GM23338 (cell line): ENCODE measurements at places on chromosomes 7 and 10.

DNA sequence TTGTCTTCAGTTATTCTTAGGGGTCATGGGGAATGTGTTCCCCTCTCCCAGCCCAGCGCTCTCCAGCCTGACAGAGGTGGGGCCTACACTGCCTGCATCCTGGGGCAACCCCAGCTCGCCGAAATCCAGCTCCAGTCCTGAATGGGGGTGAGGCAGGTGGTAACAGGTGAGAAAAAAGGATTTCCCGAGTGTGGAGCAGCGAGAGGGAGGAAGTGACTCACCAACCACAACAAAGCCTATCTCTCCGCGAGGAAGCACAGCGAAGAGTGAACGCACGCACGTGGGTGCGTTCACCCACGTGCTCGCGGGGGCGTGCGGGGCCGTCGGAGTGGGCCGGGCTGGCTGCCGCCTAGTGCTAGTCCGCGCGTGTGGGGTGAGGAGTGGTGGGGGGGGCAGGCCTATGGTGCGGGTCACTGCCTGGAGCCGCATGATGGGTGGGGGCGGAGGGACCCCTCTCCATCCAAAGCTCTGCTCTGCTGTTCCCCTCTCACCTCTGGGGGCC is 855 bp upstream of the PALD1 start:
- DNase-seq = peak; percentile 66

GRCh38 chr10:108003061-108003460 is 838.6 kb upstream of the SORCS1 start:
- DNase-seq = no peak

- DNase-seq = no peak
These were observed 40.5 kb downstream of the AMZ1 start for GRCh38 chr7:2728316-2729030.

GRCh38 chr7:105990727-105991453 is 27.8 kb downstream of the CDHR3 start:
- peak; percentile 85 for DNase-seq

DNA sequence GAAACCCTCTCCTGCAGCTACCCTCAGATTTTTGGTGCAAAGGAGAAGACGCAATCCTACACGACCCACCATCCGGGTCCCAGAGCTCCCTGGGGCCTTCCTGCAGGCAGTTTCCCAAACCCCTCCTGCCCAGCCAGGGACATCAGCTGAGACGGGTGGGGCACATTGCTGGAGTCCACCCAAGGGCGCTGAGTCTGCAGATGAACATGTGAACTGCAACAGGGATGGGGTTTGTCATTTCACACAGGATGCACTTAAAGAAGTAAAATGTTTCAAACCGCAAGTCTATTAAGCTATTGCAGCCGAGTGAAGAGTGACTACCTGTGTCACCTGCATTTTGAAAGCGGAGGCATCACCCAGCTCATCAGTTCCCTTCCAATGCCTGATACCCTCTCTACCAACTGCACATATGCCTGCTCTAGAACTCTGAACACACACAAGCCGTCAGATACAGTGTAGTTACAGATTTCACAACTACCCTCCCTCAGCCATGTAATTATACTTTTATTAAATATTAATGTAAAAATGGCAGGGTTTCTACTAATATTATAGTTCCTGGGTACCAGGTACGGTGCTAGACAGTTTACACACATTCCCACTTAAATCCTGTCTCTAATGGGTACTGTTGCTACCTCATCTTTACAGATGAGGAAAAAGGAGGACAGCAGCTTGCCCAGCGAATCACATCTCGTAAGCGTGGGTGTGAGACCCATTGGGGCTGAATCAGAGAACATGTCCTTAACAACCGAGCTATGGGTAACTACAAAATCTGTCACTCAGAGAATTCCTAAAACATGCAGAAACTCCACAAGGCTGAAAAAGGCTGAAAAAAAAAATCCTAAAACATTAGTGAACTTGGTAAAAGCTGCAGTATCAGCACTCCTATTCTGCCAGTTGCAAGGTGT is 71.2 kb downstream of the GRB10 start:
- DNase-seq = no peak

DNA sequence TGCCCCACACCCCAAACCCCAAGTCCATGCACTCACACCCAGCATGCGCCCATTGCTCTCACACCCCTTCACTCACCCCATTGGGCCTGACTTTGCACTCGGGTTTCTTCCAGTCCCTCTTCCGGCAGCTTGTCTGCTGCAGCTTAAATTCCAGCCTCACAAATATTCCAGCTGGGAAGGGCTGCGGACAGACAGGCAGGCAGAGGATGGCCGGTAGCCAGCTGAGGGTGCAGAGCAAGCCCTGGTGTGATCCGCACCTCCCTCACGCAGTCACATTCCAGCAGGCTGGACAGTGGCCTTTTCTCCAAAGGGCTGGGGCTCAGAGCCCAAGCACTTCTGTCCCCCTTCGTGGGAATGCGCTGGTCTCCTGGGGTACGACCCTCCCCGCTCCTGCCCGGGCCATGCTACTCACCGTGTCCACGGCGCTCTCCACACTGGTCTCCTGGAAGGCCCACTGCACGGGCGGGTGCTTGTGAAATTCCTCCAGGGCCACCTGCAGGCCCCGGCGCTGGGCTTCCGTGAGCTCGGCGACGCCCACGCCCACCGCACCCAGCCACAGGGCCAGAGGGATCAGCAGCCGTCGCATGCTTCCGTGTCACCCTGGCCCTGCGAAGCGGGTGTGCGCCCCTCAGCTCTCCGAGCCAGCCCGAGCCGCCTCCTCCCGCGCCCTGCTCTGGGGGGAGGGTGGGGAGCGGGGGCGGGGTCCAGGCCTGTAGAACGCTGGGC is 1.2 kb downstream of the RARRES2 start:
- peak; percentile 71 for DNase-seq

GRCh38 chr7:93054975-93055374 is 62.8 kb downstream of the SAMD9 start:
- no peak for DNase-seq

DNA sequence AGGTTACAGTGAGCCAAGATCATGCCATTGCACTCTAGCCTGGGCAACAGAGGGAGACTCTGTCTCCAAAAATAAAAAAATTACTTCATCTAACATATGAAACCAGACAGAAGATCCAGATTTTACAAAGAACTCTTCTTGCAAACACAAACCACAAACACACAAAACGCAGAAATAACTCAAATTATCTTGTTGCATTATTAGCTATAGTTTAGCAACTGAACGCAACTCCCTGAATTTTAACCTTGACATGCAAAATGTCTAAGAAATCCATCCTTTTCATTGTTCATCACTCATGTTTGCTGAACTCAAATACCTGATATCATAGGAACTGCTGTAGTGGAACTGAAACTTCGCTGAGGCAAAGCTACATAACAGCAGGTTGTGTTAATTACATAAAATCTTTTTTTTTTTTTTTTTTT is 64.1 kb downstream of the MICU1 start:
- DNase-seq = no peak

DNA sequence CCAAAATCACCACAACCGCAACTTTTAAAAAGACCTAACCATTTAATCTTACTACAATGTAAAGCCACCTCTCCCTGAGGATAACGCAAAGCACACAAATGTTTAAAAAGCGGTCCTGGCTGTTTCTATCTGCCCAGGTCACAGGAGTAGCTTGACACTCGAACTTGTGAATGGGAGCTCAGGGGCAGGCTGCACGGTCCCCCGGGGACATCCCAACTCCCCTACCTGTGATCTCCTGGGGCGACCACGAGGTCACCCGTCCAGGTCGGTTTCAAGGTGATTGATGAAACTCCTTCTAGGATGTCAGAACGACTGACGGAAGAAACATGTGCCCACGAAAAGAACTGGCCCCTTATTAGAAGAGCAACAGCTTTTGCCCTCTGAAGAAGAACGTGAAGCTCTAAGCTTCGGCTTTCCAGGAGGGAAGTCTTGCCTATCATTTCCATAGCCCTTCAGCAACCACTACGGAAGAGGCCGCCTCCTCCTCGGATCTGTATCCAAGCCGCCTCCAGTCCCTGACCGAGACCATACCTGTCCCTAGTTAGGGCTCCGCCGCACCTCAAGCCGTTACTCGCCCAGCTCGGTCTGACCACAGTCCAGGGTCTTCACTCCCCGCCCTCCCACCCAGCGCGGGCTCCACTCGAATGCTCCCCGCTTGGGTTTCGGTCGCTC is 459 bp downstream of the CYCS start:
- DNase-seq = no peak
